NCI-H1105 treated with DMSO at 0.1 percent for 48 hours (cell line): ENCODE measurements at places on chromosomes 7 and 10.

- no peak for DNase-seq
These were observed 3.6 kb upstream of the JAKMIP3 start for GRCh38 chr10:132062116-132062515.

DNA sequence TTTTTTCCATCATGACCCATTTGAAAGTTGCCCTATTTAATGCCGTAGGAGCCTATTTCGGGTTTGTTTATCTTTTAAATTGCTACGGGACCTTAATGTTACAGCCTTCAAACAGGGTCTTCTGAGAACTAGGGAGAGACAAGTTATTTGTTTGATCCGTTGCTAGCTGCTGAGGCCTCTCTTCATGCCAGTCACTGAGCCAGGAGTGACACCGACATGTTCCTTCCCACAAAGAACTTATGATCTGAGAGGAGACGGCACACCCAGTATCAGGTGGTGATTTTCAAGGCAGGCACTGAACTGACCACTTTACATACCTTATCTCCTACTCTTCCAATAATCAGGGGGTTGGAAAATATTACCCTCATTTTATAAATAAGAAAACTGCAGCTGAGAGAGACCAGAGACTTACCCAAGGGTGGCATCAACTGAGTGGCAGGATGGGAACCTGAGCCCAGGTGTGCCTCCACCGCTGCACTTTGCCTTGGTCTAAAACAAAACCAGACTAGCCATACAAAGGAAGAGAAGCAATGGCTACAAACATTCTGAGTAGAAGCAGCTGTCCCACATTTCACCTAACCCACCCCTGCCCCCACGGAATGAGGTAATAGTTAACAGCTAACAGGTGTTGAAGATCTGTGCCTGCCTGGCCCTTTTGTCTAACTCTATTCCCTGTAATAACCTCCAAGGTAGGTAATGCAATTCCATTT is 40.5 kb downstream of the PPP1R3C start:
- DNase-seq: peak; percentile 42

- DNase-seq: no peak
These were observed 18.9 kb downstream of the ZNF680 start for GRCh38 chr7:64544010-64544409.

GRCh38 chr10:3137958-3138726 is 34.4 kb downstream of the PITRM1 start:
- no peak for DNase-seq

DNA sequence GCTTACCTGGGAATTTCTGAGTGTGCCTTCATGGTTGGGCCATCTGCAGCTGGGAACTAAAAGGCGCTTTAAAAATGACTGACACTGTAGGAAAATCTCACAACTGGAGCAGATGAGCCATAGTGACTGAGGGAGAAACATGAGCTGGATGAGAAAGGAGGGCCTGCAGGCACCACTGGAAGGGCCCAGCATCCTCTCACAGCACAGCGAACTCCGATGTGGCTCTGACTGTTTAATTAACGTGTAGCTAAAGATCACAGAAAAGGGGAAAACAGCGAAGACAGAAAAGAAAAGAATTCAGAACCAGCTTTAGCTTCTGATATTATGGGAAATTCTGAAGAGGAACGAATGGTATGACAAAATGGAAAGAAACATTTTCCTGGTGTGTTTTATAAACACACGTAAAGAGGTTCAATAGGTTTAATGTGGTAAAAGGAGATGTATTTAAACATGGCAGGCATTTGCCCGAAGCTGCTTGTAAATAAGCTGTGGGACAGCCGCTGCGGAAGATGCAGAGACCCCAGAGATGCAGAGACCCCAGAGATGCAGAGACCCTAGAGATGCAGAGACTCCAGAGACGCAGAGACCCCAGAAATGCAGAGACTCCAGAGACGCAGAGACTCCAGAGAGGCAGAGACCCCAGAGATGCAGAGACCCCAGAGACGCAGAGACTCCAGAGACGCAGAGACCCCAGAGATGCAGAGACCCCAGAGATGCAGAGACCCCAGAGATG is 534.3 kb downstream of the PTPRN2 start:
- no peak for DNase-seq

GRCh38 chr7:27397503-27397902 is 154.9 kb downstream of the EVX1 start:
- no peak for DNase-seq

DNA sequence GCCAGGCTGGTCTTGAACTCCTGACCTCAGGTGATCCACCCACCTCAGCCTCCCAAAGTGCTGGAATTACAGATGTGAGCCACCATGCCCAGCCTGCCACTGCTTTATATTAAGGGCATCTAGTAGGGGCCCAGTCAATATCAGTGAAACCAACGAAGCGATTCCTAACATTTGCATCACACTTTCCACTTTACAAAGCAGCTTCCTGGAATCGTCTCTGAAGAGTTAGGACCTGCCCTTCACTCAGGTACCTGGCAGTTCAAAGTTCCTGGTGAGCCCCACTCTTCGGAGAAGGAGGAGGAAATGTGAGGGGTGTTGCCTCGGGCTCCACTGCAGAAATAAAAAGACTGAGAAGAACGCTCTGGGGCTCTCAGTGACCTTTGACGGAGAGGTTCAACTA is 31.1 kb upstream of the EZH2 start:
- DNase-seq: no peak
